T-helper 17 cell (primary cell): ENCODE measurements at places on chromosomes 2 and 18.

DNA sequence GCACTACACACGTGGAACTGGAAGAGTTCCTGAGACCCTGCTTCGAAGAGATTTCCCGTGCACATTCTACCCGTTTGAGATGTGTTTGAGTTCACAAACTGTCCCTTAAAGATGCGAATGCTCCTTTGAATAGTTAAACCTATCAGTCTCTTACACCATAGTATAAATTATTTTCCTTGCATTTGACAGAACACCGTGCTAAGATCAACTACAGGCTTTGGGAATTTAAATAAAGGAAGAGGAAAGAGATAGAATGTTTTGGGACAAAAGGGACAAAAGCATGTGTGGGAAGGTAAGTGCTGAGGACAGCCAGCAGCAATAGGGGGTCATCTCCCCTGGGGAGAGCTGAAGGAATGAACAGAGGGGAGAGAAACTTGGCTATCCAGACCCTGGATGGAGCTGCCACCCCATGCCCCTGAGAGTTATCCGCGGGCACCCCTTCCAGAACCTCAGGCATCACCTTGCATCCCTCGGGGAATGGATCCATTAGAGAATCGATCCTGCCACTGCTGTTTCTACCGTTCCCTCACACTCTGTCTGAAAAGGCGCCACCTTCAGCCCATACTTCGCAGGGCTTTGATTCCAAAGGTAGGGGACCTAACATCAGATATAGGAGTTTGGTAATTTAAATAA lies 888 bp upstream of the ADCY3 start:
- DNase-seq: no peak

GRCh38 chr2:30255026-30255425 lies 23.7 kb downstream of the LBH start:
- DNase-seq: no peak

GRCh38 chr2:79453918-79454317 lies 58.9 kb upstream of the CTNNA2 start:
- DNase-seq: no peak

- DNase-seq: no peak
Observed at GRCh38 chr2:64975232-64975821, 13.9 kb upstream of the SLC1A4 start.

DNA sequence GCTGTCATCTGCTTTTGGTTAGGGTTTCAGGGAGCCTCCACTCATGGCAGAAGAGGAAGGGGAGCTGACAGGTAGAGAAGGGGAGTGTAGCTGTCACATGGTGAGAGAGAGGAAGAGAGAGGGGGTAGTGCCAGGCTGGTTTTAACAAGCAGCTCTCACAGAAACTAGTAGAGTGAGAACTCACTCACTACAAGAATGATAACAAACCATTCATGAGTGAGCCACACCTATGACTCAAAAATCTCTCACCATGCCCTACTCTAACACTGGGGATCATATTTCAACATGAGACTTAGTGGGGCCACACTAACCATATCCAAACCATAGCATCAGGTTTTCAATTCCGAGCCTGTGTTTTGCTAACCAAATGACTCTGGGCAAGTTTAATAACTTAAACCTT lies 274.9 kb upstream of the VWC2L start:
- DNase-seq: no peak

DNA sequence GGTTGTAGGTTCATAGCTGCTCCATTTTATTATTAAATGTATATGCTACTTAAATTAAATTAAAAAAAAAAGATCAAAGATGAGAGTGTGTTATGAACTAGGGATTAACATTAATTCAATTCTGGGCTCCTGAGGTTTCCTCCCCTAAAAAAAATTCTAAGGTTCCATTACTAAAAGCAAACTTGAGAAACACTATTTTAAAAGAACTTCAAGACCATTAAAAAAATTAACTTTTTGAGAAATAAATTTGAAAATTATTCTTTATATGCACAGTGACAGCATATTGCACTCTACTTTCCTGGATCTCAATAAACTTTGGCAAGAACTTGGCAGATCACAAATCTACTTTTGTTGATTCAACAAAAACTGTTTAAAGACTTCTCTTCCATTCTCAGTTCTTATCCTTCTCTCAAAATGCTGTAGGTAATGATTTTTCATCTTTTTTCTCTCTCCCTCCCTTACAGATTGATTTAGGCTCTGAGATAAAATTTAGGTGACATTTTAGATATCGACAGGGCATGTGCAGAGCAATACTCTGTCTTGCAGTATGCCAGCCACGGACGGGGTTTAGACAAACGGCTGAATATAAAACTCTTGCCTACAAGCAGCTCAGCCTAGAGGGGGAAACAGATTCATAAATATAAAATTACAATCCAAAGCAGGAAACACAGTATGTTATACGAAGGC lies 592 bp upstream of the MARS2 start:
- DNase-seq: no peak

DNA sequence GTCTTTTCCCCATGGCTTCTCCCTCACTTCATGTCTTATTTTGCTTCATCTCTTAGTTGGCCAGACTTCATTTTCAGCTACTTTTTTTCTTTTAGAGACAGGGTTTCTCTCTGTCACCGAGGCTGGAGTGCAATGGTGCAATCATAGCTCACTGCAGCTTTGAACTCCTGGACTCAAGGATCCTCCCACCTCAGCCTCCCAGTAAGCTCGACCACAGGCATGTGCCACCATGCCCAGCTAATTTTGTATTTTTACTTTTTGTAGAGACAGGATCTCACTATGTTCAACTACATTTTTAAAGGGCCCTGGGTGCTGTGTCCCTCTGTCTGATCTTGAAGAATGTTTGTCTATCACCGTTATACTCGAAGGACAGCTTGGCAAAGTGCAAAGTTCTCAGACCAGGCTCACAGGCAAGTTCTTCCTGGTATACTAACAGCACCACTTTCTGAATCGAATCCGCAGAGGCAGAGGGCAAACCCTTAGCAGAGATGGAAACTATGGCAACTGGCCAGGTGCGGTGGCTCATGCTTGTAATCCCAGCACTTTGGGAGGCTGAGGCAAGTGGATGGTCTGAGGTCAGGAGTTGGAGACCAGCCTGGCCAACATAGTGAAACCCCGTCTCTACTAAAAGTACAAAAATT lies 60.9 kb downstream of the SOWAHC start:
- no peak for DNase-seq

DNA sequence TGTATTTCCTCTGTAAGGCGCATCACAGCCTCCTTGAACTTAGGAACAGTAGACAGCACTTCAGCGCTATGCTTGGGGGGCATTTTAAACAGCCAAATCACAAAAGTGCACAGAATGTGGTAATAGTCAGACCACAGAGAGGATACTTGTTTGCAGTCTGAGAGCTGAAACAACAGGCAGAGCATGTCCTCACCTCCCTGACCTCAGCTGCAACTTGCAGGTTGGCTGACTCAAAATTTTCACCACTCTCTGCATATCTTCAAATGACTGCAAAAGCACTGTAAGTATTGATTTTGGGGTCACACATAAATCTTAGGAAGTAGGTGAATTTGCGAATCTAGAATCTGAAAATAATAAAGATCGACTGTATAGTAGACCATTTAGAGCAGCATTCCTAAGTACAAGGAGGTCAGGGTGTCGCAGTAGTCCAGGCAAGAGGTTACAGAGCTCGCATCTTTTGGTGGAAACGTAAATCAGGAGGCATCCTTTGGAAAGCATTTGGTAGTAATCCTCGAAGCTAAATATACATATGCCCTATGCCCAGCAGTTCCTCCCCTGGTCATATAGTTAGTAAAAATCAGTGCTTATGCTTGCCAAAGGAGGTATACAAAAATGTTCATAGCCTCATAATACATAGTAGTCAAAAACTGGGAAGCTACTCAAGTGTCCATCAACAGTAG lies 108.2 kb upstream of the MYCN start:
- DNase-seq: no peak

- no peak for DNase-seq
Observed at GRCh38 chr18:9516437-9517064, 41.2 kb downstream of the RALBP1 start.
